ENCODE measurements at places on chromosomes 12 and 14.

GRCh38 chr12:94831081-94831751 is 172.3 kb downstream of the NDUFA12 start:
- DNase-seq = no peak

DNA sequence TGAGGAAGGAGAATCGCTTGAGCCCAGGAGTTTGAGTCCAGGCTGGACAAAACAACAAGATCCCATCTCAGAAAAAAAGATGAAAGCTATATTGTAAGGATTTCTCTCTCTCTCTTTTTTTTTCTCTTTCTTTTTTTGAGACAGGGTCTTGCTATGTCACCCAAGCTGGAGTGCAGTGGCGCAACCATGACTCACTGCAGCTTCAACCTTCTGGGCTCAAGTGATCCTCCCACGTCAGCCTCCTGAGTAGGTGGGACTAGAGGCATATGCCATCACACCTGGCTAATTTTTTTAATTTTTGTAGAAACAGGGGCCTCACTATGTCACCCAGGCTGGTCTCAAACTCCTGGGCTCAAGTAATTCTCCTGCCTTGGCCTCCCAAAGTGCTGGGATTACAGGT is 5.8 kb upstream of the MRPL42 start:
- DNase-seq = no peak

DNA sequence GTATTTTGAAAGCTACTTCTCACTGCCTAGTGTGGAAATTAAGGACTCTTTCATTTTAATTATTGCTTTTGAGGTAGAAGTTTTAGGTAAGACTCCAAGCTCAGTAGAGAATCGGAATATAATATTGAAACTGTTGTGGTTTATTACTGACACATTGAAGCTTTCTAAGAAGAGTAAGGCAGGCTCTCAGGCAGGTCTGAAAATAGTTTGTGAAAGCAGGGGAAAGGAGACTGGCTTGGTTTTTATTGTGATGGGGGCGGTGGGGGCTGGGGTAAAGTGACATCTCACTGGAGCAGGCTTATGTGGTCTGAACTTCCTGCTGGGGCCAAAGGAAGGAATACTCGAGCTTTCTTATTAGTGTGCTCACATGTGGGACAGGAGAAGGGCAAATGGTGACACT is 79.5 kb downstream of the OTOGL start:
- DNase-seq = no peak

DNA sequence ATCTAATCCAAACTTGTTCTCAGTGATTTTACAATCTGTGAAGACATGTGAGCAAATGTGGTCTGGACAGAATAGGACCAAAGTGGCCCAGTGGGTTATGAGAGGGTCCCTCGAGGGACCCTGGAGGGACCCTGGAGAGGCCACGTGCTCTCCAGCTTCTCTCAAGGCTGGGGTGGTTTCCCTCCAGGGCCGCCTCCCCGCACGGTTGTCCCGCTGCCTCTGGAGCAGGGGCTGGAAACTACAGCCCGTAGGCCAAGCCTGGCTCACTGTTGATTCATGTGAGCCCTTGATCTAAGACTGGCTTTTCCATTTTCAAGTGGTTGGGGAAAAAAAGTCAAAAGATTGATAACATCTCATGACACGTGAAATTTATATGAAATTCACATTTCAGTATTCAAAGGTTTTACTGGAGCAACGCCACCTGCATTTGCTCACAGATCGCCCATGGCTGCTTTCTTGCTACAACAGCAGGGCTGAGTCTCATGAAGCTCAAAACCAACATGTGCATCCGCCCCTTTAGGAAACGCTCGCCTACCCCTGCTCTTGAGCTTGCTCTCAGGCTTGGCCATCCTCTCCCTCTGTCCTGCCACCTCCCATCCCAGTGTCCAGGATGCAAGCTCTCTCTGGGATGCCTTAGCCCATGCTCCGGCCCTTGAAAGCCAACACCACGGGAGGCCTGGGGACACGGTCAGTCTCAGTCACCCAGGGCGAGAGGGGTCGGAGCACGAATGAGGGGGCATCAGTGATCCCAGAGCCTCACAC is 12.1 kb upstream of the LRTM2 start:
- DNase-seq = no peak
